ENCODE measurements at places on chromosomes 4 and X.

DNA sequence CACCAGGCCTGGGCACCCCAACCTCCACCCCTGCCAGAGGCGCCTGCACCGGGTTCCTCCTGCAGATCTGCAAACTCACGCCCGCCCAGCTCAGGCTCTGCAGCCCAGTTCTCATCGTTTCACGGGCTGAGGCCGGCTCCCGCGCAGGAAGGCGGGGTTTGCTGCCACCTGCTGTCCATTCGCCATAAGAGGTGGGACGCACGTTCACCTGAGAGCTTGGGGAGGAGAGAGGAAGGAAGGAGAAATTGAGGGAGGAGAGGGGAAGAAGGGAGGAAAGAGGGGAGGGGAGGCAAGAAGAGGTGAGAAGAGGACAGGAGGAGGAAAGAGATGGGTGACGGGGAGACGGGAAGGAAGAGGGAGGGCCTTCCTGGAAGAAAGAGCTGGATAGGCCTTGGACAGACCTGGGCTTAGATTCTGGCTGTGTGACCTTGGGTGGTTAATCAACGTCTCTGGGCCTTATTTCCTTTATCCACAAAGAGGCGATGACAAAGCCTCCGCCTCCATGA is 114.5 kb downstream of the ADRA2C start:
- DNase-seq, result peak; percentile 31

- DNase-seq, result no peak
Observed at GRCh38 chr4:4267981-4268380, 20.0 kb upstream of the TMEM128 start.

GRCh38 chr4:149708513-149709130 is 107.0 kb downstream of the IQCM start:
- no peak for DNase-seq

DNA sequence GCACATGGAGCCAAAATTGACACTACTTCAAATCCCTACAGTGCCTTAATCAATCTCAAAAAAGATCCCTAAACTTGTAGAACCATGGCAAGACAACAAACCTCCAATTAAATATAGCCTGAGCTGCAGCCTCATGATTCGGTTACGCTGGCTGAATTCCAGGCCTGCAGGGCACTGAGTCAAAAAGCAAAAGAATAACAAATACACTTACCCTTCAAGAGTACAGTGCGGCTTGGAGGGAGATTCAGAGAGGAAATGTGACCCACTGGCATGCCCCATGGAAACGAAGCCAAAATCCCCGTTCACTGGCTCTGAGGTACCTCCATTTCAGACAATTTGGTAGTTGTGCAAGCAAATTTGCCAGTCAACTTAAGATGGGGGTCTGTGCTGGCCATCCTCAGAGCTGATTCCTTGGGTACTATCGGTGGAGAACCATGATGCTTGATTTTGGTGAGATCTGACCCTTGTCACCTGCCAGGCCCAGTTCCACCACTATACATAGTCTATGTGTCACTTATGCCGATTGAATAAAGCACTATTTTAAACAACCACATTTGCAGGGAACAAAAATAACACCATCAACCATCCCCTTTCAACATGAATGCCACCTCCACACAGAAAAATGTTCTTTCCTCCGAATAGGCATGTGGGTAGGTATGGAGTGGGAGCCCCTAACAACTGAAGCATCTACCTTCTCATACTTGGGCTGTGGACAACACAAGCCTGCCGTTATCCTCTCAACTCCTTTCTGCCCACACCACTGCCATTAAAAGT is 2.1 kb downstream of the C4orf54 start:
- DNase-seq, result no peak

GRCh38 chrX:47900833-47901232 is 64.1 kb downstream of the ZNF81 start:
- DNase-seq, result no peak

GRCh38 chr4:149173241-149174013 is 642.2 kb downstream of the IQCM start:
- DNase-seq, result no peak

- DNase-seq, result no peak
Observed at GRCh38 chr4:113145519-113146291, 96.3 kb downstream of the ANK2 start.

DNA sequence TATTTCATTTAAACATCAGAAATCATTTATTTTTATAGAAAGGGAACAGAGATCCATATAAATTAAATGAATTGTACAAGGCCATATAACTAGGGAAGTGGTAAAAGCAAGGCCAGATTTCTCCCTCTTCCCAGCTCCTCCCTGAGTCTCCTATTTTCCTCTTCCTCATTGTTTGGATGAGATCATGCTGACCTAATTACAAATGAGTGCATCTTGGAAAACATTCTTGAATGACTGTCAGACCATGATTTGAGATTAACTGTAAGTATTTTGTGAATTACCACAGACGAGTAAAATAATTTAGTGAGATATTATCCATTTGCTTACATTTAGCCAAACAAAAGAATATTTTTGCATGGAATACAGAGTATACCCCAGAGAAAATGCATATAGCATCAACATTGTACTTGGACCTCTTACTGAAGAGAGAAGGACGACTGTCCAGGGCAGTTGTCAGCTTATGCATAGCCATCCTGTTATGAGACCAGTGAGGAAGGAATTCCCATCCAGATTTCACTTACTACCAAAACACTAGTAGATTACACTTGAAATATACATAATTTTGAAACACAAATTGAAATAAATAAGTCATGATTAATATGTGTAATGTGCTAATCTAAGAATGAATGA is 47.3 kb downstream of the SLAIN2 start:
- no peak for DNase-seq

DNA sequence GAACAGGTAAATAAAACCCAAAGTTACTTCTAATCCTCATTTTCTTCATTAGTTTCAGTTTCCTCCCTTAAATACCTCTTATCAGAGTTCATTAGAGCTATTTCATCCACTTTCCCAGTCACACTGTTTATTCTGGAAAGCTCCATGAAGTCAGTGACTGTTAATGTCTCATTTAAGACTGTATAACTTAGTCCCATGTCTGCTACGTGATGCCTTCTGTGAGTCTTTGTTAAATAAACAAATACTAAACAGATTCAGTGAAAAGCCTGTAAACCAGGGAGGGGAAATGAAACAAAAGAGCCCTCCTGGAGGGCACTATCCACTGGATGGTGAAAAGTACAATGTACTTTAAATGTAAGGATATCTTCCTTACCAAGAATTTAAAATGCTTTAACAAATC is 24.7 kb downstream of the ACE2 start:
- no peak for DNase-seq

DNA sequence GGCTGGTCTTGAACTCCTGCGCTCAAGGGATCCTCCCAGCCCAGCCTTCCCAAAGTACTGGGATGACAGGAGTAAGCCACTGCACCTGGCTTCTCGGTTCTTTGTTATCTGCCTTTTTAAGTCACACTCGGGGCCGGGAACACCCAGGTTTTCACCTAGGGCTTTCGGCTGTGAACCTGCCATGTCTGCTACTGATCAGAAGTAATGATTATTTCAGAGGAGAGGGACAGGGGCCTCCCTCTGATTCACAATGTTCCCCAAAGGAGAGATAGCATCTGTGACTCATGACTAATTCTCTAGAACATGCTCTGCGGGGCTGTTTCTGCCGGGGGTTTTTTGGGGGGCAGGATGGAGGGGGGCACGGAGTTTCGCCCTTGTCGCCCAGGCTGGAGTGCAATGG is 26.9 kb downstream of the CRLF2 start:
- no peak for DNase-seq

GRCh38 chr4:116469582-116469981 is 615.8 kb downstream of the TRAM1L1 start:
- DNase-seq, result no peak

DNA sequence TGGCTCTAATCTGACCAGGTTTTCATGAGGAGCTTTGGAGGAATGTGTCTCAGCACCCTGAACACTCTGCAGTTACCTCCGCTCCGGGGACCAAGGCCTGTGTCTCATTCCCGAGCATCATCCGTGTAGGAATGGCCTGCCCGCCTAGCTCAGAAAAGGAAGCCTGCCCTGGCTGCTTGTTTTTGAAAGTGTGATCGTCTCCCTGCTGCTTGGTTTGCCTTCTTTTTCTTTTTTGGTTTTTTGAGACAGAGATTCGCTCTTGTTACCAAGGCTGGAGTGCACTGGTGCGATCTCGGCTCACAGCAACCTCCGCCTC is 73.3 kb downstream of the CRLF2 start:
- DNase-seq, result no peak

DNA sequence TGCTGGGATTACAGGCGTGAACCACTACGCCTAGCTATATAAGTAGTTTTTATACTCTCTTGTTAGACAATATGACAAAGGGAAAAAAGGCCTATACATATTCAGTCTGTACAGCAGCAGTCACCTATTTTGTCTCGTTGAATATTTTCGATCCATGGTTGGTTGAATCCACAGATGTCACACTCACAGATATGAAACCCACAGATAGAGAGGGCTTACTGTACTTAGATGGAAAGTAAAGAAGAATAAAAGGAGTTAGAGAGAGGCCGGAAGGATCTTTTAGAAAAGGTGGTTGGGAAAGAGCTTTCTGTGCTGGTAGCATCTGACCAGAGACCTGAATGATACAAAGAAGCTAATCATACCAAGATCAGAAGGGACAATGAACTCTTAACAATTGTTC is 38.3 kb upstream of the SPINK2 start:
- DNase-seq, result no peak

DNA sequence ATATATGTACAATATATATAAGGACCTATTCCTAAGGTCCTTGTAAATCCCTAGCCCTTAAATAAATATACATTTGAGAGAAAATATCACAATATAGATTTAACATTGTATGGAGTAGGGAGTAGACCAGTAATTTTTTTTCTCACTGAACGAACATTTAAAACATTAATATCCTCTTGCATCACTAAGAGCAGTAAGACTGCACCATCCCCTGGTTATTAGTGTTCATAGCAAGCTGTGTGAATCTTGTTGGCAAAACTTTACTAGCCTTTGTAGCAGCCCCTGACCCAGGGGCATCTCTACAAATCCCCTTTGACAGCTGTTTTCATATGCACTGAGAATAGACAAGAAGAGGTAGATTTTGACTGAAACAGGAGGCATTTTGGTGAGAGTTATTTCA is 146.5 kb downstream of the IL1RAPL2 start:
- DNase-seq, result no peak

DNA sequence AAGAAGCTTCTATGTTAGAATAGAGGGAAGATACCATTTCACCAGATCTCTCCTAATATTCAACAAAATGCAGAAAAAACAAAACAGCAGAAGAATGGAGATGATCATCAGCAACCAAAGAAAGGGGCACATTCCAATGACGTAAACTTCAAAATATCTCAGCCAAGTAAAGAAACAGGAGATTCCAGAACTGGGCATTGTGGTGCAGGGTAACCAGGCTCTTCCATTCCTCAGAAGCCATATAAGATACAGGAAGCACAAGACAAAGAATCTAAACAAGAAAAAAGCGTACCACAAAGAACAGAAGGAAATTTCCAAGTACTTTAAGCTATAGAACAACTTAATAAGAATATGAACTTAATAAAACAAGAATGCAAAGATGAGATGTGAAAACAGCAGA is 6.9 kb upstream of the ARMCX4 start:
- DNase-seq, result no peak

DNA sequence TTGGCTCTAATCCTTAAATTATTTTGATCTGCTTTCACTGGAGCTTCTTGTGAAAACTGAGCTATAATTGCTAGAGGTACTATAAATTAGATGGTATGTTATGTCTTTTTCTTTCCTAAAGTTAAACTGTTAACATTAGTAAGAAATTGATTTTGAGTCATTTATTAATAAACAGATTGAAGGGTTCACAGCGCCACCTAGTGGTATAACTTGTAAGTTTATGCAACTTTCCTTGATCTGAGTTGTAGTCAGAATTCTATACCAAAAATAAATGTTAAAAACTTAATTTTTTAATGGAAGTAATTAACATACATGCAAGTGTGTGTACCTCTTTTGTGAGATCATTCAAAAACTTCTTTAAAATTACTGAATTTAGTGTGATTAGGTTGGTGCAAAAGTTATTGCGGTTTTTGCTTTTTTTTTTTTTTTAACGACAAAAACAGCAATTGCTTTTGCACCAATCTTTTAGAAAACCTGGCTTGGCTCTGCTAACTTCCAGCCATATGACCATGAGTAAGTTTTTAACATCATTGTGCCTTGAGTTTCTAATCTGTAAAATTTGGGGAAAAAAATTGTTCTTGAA is 151.5 kb downstream of the CENPC start:
- peak; percentile 10 for DNase-seq

GRCh38 chr4:139367421-139368090 is 65.3 kb upstream of the NDUFC1 start:
- DNase-seq, result no peak

DNA sequence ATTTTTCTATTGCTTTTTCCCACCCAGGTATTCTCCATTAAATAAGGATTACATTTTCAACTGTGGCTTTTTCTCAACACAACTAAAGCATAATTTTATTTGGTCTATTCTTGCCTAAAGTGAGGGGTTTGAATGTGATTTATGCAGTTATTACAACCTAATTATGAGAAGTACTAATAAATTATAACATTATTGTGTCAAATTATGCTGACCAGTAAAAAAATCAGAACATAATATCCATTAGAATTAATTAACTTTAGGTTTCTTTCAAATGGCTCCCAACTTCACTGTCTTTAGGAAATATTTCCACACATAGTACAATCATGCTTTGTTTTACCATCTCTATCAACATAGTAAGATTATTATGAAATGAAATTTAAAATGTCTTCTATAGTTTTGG is 1293.9 kb downstream of the FSTL5 start:
- DNase-seq, result no peak

DNA sequence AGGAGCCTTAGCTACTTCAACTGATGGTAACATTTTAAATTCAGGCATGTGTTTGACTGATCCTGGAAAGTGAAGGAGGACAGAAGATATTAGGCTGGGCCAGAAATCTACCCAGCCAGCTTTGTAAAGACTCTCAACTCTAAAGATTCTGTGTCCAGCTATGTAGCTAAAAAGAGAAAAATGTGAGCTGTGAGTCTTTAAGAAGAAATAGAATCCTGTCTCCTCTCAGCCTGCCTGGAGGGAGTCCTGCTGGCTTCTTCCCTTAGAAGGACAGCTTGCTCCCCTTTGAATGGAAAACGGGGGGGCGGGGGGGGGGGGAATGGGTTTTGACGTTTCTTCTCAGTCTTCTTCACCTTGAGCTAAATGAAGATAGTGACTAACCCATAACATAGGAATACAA is 54.3 kb upstream of the INTU start:
- no peak for DNase-seq

DNA sequence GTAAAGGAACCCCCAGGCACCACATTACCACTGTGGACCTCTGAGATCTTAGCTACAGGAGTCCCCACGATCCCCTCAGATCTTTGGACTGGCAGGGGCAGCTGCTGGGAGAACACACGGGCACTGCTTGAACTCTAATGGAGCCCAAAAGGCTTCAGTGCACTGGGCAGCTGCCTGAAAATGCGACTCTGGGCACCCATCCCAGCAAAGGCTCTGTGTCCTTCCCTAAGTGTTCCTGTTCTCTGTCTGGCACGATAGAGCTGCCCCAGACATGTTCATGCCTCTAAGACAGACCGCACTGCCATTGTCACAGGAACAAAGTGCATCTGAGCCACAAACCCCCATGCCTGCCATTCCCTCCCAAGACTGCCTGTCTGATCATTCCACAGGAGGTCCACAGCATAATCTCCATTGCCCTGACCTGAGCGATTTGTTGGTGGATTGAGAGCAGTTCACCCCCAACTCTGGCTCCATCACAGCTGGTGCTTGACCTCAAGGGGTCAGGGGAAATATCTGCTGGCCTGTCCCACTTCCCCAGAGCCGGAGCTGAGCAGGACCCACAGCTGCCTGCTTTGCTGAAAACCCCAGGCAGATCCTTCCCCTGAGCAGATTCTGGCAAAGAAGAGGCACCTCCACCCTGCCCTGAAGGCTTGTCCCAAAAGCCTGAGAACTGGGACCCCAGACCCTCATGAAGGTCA is 436.0 kb upstream of the INTU start:
- DNase-seq, result no peak

GRCh38 chr4:3634281-3634857 is 102.1 kb upstream of the LRPAP1 start:
- DNase-seq, result no peak
